ENCODE measurements at places on chromosomes 7 and 10.
A peak's percentile ranks its signal among the peaks of the same experiment; 100 is the strongest.

DNA sequence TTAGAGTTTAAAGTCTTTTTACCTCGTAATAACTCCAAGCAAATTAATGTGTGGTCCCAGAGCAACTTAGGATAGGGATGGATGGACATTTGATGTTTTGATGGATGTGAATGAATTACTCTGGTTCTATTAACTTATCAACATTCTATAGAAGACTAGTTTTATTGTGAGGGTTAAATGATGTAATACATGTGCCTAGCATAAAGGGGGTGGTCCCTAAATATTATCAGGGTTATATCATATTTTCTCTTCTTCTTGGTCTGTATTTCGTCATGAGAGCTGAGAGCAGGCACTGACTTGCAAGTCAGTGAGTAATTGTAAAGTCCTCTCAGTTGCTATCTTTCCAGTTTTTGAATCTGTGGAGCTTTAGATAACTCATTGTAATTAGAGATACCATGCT, 219.3 kb downstream of the GATA3 start:
- no peak for DNase-seq

DNA sequence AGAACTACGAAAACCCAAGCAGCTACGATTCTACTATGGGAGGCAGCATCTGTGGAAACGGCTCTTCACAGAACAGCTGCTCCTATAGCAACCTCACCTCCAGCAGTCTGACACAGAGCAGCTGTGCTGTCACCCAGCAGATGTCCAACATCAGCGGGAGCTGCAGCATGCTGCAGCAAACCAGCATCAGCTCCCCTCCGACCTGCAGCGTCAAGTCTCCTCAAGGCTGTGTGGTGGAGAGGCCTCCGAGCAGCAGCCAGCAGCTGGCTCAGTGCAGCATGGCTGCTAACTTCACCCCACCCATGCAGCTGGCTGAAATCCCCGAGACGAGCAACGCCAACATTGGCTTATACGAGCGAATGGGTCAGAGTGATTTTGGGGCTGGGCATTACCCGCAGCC, 81.6 kb upstream of the SAMD8 start:
- no peak for DNase-seq

DNA sequence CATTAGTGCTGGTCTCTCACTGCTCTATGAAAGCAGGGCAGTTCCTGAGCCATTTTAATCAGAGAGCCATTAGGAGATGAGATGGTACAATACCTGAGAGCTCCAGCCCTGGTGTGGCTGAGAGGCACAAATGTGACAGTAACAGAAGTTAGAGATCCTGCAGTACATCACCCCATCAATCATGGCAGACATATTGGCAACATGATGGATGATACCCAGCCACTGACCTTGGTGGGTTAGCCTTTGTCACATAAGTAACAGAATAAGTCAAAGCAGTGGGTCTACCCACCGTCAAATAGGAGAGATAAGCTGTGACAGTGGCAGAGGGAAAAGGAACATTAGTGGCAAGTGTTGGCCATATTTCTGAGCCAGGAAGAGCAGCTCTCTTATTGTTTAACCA, 53.3 kb upstream of the NXPH1 start:
- DNase-seq = no peak

DNA sequence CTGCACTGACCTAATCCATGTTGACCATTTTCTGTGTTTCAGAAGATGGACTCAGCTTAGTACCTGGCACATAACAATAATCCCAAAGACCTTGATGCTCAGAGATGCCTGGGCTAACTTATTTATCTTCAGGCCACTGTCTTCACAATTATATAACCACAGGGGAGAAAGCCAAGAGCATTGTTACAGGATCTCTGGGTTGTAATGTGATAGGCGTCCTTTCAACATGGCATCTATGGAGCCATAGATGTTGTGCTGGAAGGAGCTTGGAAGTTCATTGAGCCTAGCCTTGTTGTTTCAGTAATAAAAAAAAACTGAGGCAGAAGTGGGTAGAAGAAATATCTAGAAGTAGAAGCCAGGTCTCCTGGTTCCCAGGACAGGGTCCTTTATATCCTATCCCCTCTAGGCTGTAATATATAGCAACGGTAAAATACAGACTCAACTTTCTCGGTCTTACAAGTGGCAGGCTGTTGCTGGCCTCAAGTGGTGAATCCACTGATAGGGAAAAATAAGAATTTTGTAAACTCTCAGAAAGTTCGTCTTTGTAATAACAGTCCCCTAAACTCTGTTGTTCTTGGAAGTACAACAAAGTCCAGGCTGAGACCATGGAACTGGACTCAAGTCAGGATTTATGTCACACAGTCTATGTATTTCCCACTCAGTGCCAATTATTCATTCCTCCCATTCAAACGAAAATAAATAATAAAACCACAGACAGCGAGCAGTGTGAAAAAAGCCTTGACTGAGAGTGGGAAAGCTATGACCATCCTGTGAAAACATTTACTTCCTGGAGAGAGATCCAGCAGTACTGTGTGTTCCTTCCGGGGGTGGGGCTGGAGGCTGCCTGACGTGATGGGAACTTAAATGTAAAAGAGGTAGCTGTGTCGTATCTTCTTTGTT, 277.6 kb downstream of the REEP3 start:
- peak; percentile 81 for DNase-seq

GRCh38 chr7:123849855-123850254, 4.9 kb downstream of the HYAL4 start:
- no peak for DNase-seq

- DNase-seq = no peak
Measured at GRCh38 chr7:32241636-32242035, 171.4 kb upstream of the PDE1C start.

GRCh38 chr10:62735464-62736167, 68.9 kb upstream of the ADO start:
- peak; percentile 16 for DNase-seq

DNA sequence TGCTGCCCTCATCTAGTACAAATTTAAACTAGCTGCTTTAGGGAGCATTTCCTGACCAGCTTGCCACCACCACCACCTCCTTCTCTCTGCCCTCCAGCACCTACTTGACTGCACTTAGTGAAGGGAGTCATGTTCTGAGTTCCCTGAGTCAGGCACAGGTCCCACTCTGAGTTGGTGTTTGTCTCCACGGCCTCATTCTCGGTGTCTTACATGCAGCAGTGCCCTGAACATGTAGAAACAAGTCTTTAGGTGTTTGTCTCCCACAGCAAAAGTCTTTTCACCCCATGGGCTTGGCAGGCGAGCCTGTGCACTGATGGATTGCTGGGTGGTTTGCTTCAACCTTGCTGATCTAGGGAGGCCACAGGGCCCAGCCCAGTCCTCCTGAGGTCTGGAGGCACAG, 16.9 kb downstream of the TSPAN14 start:
- no peak for DNase-seq

- DNase-seq = no peak
Measured at GRCh38 chr7:39637400-39637799, 14.0 kb downstream of the RALA start.

DNA sequence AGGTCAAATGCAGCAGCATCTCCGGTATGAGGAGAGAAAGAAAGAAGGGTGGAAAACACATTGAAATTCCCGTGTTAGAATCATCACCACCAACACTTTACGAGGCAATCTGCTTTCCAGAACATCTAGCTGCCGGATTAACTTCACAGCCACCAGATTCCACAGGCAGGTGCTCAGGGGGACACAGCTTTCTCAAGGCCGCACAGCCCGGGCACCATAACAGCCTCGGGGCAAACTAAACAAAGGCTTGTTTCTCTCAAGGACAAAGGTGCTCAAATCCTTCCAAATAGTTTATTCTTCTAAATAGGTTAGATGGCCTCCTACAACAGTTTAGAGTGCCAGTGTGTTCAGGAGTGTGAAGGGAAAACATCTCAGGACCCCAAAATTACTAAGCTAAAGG, 156.3 kb downstream of the DIP2C start:
- DNase-seq = no peak

- no peak for DNase-seq
Measured at GRCh38 chr10:124515244-124515970, 53.8 kb downstream of the LHPP start.

- DNase-seq = no peak
Measured at GRCh38 chr7:96548664-96549063, 161.0 kb downstream of the SEM1 start.

DNA sequence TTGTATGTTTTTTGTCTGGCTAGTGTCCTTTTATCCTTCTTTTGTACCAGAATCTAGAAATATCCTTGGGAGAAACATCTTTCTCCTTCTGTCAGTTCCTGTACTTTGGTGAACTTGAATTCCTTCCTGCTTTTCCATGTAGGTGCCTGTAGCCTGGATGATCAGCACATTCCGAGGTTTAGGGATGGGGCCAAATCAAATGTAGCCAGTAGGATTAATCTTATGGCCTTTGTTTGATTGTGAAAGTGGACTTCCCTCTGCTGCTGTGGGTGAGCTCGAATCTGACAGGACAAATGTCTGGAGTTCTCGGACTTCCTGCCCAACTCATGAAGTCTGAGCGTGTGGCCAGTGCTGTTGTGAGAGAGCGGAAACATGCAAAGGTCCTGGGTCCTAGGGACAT, 33.2 kb upstream of the NAMPT start:
- DNase-seq = no peak

- DNase-seq = peak; percentile 87
Measured at GRCh38 chr7:100489824-100490223, 6.1 kb downstream of the NYAP1 start.

GRCh38 chr7:129898502-129899160, 54.1 kb downstream of the UBE2H start:
- no peak for DNase-seq

DNA sequence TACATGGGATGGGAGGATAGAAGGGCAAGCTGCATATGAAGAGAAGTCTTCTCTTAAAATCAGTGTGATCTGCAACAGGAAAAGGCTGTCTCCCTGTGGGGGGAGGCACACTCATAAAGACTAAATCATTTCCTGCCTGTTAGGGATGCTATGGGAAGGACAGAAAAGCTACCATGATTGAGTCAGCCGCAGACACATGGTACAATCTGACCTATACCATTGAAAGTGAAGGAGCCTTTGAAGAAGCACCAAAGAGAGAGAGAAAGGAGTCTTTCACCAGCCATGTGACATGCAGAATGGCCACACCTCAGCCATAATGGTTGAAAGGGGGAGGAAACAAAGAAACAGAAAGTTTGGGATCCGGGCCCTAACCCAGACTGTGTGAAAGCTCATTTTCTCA, 29.1 kb downstream of the NUDCD3 start:
- peak; percentile 37 for DNase-seq

GRCh38 chr10:133565441-133566294, at the start of gene SYCE1:
SYCE1 (minus strand) TSS chr10:133565583; CDS start chr10:133565529, 54 bp downstream.
- DNase-seq = no peak

GRCh38 chr10:58868736-58869435, 307.6 kb upstream of the PHYHIPL start:
- DNase-seq = no peak

DNA sequence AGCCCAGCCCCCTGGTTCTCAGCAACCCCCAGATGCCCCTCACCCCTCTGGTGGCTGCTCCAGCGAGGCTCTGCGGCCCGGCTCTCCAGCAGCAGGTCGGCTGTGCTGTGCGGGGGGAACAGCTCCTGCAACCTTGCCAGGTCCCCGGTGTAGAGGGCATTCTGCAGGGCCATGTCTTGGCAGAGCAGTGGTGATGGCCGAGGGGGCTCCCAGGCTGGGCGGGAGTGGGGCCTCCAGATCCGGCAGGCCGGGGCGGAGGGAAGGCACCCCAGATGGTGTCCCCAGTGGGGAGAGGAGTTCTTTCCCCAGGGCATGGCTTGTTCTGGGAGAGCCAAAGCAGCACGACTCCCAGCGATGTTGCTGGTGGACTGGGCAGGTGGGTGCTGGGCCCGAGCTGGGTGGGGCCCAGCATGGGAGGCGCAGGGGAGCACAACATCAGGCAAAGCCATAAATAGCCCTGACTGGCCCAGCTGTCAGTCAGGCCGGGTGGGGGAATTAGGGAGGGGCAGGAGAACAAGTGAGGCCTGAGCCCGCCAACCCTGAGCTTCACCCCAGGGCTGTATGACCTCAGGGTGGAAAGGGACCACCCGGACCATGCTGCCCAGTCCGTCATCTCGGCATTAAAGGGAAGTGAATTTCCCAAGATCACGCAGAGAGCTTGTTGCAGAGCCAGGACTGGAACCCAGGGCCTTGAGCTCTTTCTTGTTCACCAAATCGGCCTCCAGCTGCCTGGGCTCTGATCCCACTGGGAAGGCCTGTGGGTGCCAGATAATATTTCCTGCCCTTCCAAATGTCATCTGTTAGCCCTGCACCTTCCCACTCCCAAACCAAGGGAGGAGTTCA, 580 bp upstream of the ASB10 start:
- no peak for DNase-seq

GRCh38 chr7:94056796-94057207, 52.6 kb upstream of the BET1 start:
- peak; percentile 77 for DNase-seq

- DNase-seq = no peak
Measured at GRCh38 chr7:86949052-86949778, 110.2 kb downstream of the ELAPOR2 start.

DNA sequence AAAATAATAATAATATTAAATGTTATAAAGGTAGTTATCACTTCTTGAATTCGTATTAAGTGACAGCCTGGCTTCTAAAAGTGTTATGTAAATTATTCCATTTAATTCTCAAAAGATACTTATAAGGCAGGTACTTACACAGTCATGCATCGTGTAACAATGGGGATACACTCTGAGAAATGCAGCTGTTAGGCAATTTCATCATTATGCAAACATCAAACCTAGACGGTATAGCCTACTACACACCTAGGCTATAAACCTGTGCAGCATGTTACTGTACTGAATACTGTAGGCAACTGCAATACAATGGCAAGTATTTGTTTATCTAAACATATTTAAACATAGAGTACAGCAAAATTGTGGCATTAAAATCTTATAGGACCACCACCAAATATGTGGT, 1.5 kb downstream of the IFIT1 start:
- DNase-seq = no peak

- DNase-seq = no peak
Measured at GRCh38 chr7:137935884-137936508, 65.9 kb downstream of the CREB3L2 start.

GRCh38 chr7:75650062-75650461, 88.7 kb downstream of the HIP1 start:
- DNase-seq = no peak

DNA sequence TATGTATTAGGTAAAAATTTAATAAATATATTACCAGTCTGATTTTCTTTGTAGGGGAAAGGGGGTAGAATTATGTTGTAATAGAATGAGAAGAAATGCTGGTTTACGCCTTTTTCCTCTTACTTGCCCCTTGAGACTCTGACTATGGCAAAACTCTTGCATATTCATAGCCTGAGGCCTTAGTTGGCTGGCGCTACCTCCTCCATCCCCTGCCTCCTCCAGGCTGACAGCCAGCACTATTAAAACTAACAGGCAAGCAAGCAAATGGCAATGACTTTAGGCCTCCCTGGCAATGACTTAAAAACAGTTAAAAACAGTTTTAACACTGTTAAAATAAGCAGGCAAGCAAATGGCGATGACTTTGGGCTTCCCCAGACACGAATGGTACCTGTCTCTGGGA, 14.4 kb downstream of the PKD2L1 start:
- DNase-seq = no peak

GRCh38 chr10:97820096-97820704, 29.4 kb upstream of the GOLGA7B start:
- no peak for DNase-seq

GRCh38 chr10:99964791-99965190, 45.0 kb downstream of the DNMBP start:
- DNase-seq = no peak

Measured in fibroblast of skin of left biceps (primary cell).